Hematopoietic multipotent progenitor cell (in vitro differentiated cells): ENCODE measurements at places on chromosomes 3 and 15. TPM values are rescaled to one million over a fixed set of nuclear protein-coding genes. Genes with fewer than 3 reads are reported as not detected.

DNA sequence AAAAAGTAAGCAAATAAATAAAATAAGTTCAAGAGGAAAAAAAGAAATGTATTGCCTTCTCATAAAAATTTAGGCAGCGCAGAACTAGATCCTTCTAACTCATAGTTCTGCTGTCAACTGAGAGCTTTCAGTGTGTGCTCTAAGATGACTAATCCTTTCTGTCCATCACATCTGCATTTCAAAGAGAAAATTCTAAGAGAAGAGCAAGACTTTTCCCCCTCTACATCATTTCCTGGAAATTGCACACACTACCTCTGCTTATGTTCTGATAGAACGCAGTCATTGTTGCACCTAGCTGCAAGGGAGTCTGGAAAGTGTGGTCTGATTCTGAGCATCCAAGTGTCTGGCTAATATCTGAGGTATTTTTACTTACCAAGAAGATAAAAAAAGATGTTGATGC lies 39.6 kb upstream of the SLCO3A1 start:
- no peak for DNase-seq

- no peak for DNase-seq
Observed at GRCh38 chr15:57503051-57503702, 88.5 kb upstream of the MYZAP start.

GRCh38 chr15:65134538-65134937 lies 930 bp upstream of the PDCD7 start:
- no peak for DNase-seq

DNA sequence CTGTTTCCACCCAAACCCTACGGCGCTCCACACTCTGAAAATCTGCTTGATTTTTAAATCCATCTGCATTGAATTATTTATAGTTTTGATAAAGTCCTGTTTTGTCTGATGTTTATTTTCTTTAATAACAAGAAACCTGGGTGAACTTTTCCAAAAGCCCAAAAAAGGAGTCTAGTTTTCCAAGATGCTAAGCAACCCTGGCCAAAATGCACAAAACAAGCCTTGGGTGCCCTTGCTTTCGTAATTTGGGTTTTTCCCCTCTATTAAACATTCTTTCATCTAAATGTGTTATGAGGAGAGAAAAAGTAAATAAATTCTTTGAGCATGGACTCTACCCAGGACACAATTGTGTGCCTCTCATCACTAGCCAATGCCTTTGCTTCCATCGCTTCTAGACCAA lies 468.9 kb downstream of the MCTP2 start:
- DNase-seq = no peak

The GOLGA8T gene
- not detected for total RNA-seq

DNA sequence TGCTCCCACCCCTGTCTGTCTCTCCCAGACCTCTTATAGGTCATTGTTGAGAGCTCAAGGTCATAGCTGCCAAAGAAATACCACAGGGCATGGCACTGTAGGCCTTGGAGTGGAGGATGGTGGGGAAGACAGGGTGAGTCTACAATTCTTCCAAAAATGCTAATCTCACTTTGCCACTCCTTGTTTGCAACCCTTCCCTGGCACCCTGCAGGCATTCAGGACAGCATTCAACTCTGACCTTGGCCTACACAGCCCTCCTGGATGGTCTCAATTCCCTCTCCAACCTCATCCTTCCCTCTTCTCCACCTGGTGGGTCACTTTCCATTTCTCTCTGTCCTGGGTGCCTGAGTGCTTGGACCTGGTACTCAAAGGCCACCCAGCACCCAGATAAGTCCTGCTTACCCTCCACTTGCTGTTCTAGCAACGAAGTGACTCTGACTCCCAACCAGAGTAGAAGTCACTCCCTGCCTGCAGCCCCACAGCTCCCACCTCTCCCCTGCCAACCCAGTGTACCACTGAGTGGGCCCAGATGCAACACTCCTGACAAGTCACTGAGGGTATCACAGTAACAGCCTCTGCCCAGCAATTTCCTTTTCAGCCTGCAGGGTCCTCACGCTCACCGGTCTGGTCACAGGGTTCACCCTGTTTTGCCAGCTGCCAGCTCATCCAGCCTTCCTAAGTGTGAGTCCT lies 36.6 kb downstream of the AMOTL2 start:
- DNase-seq = no peak

The IGDCC3 gene
- total RNA-seq = not detected

DNA sequence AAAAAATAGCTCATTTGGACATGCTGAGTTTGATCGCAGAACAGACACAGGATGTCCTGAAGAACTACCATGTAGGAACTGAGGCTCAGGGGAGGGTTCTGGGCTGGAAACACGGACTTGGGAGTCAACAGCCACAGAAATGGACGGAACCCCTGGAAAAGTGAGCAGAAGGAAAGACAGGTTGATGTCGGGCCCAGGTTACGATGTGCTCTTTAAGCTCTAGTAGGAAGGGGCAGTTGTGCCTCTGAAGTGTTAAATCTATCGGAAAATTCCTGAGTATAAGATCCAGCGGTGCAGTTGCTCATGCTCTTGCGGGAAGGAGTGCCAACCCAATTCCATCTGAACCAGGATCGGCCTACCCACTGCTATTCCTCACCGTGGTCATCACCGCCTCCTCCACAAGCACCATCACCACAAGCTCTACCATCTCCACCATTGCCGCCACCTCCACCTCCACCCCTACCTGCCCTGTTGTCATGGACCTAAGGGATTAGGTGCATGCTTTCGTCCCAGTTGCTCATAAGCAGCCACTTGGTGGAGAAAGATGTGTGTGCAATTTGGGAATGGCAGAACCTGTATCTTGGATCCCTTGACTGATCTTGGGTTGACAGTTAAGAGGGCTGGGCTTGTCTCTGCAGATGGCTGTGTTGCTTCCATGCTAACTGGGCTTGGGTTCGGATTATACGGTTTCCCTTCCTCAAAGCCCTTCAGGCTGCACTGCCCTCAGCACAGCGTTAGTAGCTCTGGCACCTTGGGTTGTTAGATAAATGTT lies 108.5 kb downstream of the ASB7 start:
- no peak for DNase-seq

GRCh38 chr15:100328796-100329195 lies 13.0 kb downstream of the ADAMTS17 start:
- DNase-seq = no peak

- DNase-seq = no peak
Observed at GRCh38 chr3:2783261-2783660, 326.9 kb downstream of the IL5RA start.

The SOX14 gene
- total RNA-seq = not detected

The LSAMP gene
- 0.27 TPM for total RNA-seq

DNA sequence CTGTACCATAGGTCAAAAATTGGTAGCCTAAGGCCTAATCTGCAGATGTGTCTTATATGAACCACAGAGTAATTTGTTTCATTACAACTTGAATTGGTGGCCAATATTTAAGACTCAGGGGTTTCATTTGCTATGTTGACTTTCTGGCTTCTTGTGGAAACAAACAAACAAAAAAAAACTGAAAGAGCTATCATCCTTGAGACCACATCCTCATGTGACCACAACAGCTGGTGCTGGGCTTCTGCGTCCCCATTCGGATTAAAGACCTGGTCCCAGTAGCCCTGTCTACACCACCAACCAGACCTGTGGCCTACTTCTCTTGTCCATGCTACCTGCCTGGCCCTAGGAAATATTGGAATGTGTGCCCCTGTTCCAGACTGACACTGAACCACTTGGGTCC lies 61.7 kb downstream of the STRIT1 start:
- DNase-seq = no peak

DNA sequence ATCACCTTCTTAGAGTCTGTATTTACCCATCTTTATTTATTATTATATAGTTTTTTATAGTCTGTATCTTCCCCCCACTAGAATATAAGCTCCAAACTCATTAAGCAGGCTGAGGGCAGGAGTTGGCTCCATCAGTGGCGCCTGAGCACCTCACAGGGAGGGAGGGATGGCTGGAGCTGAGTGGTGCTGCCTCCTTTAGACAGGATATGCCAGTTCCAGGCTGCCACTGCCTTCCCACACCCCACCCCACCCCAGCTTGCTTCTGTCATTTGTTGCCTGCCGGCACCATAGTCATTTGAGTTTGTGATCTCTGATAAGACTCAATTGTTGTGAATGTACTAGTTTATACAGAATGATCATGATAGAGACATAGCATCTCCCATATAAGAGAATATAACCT lies 85.5 kb downstream of the KLHL25 start:
- DNase-seq = no peak

- no peak for DNase-seq
Observed at GRCh38 chr15:80419546-80419945, 15.4 kb downstream of the ARNT2 start.

The EIF1B gene
- total RNA-seq = 11.8 TPM

GRCh38 chr3:58948018-58948417 lies 101.8 kb downstream of the CFAP20DC start:
- no peak for DNase-seq

The COLQ gene
- 0.81 TPM for total RNA-seq

GRCh38 chr3:50121072-50122032 lies 32.6 kb downstream of the RBM5 start:
- peak; percentile 78 for DNase-seq
